Frontal cortex (tissue), 4 donors: ENCODE measurements at places on chromosomes 2 and 18.

GRCh38 chr2:71798266-71799012 lies 345.1 kb downstream of the DYSF start:
- no peak for DNase-seq

GRCh38 chr2:213232649-213233437 lies 51.4 kb upstream of the SPAG16 start:
- no peak for DNase-seq

- DNase-seq, result peak; percentile 50
Measured at GRCh38 chr18:48889115-48889941, 61.4 kb downstream of the SMAD7 start.

- no peak for DNase-seq
Measured at GRCh38 chr2:213247566-213247965, 36.7 kb upstream of the SPAG16 start.

DNA sequence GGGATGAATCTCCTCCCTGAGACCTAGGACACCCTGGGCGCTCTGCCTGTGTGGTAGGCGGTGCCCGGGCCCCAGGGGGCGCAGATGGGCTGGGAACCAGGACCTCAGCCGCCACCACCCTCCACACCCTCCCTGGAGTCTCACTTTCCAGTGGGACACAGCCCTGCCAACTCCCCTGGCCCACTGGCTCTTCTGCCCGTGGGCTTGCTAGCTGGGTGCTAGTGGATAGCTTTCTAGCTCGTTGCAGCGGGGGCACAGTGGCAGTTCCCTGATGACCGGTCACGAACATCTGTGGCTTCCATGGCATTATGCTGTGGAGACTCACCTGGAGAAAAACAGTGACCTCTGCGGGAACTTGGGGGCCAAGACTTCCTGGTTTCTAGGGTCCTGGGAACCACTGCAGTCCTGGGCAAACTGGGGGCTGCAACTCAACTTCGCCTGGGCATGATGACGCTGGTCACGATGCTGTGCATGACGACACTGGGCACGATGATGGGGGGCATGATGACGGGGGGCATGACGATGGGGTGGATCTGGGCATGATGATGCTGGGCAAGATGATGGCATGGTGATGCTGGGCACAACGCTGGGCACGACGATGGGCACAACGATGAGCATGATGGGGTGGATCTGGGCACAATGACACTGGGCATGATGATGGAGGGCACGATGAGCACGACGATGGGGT lies 31.0 kb upstream of the ALLC start:
- DNase-seq, result no peak

- DNase-seq, result no peak
Measured at GRCh38 chr2:200337621-200338020, 31.1 kb downstream of the SPATS2L start.

GRCh38 chr2:191318037-191318728 lies 73.0 kb downstream of the MYO1B start:
- no peak for DNase-seq

DNA sequence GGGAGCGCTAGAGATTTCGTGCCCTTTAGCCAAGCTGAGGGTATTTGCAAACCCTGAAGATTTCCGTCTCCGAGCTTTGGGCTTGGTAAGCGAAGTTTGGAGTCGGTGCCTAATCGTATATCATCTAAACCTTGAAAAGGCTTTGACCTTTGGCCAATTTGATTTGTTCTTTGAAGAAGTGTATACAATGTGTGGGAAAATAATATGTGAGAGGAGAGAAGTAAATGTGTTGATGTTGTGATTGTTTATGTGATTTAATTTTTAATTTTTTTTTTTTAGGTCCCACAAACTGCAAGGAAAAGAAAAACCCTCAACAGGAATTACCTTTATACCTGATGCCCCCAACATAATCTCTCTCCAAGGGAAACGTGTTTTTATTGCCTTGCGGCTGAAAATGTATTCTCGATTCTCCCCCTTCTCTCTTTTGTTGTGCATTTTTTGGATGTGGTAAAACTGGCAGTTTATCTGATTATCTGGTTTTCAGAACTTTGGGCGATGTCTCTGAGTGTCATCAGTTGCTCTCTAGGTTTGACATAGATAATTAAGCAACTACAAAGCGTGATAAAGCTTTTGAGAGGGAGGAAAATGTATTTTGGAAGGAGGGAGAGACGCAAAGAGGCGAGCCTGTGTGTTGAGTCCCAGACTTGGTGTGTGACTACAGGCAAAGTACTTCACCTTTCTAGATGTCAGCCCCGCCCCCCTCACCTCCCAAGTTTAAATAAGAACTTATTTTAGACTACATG lies 912 bp upstream of the FBXO11 start:
- DNase-seq, result no peak

DNA sequence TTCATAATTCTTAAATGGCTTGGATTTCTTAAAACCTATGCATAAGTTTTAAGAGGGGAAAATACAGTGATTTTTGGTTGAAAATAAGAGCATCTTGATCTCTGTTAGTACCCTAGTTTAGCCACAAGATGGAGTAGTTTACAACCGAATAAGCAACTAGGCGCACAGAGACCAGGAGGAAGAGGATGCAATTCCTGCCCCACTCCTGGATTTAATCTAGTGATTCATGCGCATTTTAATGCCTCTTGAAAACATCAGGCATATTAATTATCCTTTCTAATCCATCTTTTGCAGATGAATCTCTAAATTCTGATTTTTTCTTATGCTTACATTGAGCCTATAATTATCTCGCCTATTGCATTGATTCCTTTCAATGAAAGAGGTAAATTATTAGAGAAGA lies 76.7 kb downstream of the MRPS9 start:
- peak; percentile 62 for DNase-seq

- DNase-seq, result no peak
Measured at GRCh38 chr2:206045251-206045650, 40.7 kb downstream of the INO80D start.

GRCh38 chr2:110097506-110098220 lies 18.0 kb downstream of the MALL start:
- no peak for DNase-seq

- no peak for DNase-seq
Measured at GRCh38 chr2:54673501-54673998, 49.9 kb upstream of the EML6 start.

GRCh38 chr2:218569661-218570500 lies 1.2 kb downstream of the CNOT9 start:
- peak; percentile 19 for DNase-seq

GRCh38 chr2:229945975-229946374 lies 23.7 kb downstream of the FBXO36 start:
- no peak for DNase-seq

- DNase-seq, result no peak
Measured at GRCh38 chr2:71892896-71893295, 254.8 kb downstream of the CYP26B1 start.

DNA sequence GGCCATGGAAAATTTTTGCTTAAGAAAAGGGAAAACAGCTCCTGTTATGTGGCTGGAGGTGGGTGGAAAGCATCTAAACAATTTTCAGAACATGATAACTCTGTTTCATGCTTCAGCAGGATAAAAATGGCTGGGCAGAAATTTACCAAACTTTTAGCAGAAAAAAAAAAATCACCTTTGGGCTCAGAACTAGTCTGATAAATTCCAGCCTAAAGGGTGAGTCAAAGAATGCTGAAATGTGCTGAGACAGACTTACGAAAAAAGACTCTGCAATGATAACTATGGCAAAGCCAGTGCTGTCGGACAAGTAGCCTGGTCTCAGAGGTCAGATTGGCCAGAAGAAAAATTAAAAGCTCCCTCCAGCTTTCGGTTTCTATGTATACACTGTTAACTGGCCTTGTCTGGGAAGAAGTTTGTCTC lies 123.6 kb downstream of the LRATD1 start:
- DNase-seq, result no peak

- no peak for DNase-seq
Measured at GRCh38 chr2:12619975-12620374, 96.8 kb upstream of the TRIB2 start.

DNA sequence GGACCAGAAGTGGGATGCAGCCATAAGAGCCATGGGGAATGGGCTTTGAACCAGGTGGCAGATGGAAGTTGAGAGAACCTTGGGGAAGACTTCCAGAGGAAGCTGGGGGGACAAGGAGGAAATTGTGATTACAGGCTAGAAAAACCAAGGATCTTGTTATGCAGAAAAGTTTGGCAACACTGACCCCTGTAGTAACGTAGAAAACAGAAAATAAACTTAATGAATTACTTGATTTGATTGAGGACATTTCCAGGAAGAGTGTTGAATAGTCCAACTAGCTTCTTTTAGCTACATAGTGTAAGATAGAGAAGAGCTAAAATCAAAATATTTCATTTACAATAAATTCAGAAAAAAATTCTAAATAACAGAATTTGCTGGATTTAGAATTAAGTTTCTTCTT lies 91.9 kb upstream of the GPC1 start:
- DNase-seq, result no peak

- DNase-seq, result no peak
Measured at GRCh38 chr2:68425503-68425902, 41.6 kb downstream of the FBXO48 start.

DNA sequence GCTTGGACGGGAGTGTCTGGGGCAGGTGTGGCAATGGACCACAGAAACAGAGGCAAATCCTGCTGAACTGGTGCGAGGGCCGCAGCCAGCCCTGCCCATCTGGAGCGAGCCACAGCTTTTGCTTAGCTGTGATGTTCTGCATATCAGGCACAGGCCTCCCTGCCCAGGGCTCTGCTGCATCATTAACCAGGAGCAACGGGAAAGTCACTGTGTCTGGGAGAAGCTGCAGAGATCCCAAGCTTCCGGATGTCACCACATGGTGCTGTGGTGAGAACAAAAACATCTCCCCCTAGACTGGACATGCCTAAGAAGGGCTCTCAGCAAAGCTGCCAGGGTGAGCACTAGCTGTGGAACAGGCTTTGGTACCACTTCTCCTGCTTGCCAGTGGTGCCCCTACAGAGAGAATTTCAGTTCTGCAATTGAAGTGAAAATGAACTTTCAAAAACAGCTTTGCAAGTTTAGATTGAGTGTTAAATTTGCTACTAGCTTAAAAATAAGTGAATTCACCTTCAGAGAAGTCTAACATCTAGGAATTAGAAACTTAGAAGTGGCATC lies 172.9 kb upstream of the MYT1L start:
- DNase-seq, result no peak

DNA sequence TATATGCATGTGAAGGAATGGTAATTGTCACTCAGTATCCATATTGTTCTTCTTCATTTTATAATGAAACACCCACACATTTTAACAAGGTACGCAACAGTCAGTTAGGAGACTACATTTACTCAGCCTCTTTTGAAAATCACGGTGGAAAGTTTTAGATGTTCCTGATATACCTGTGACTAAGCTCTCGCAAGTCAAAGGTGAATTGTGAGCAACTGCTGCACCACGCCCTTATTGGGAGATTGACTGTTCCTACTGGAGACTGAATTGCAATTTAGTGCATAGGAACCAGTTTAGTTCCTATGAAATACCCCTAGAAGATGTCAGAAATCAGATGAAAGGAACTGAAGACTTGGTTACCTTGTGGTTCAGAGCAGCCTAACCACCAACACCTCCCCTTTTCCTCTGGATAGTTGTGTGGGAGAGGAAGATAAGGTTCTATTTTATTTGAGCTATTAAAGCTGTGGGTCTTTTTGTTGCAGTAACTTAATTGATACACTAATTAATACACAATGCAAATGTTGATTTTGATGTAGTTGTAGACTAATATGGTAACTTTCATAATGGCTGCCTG lies 1280.5 kb upstream of the CDH2 start:
- DNase-seq, result no peak

GRCh38 chr2:129611471-129611870 lies 368.0 kb upstream of the RAB6C start:
- no peak for DNase-seq

DNA sequence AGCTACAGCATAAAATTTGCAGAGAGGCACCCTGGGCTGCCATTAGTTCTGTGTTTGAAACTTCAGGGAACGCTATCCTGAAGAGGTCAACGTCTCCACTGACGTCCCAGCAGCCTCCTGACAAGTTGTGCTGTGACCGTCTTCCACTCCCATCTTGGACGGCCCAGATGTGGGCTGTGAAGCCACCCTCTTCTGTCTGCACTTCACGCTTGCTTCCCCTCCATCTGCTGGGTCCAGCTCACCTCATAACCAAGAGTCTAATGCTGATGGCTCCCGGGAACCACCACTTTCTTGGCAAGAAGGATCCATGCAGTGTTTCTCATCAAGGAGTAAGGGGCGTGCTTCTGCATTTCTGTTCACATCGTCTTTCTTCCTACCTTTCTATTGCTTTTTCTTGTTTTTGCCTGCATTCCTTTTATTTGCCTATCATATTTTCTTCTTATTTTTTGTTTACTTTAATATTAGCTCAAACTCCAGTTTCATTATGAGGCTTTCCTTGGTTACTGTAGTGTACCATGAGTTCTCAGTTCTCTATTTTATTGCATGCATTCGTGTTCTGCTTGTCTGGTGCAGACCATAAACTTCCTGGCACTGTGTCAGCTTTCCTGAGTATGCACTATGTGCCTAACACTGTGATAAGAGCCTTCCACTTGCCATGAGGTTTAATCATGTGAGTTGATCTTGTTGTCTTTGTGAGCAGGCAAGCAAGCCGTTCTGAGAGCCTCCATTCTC lies 631.8 kb upstream of the RAB6C start:
- no peak for DNase-seq

DNA sequence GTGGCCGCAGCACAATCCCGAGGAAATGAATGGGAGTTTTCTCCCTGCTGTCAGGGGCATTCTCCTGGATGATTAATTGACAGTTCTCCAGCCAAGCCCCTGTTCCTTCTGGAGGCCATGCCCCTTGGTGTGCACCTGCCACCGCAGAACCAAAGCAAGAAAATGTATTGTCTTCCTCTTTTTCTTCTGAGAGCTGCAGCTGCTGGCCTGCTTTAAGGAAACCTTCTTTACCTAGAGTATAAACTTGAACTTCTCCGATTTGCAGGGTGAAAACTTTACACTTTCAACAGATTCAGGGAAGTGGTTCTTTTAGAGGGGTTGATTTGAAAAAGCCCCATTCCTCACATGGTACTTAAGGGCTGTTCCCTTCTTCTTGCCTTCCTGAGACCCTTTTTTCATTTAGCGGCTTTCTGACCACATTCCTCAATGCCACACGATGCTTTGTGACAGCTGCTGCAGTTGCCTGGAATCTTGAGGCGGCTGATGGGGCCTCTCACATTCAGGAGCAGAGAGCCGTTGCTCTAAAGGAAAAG lies 402.8 kb downstream of the TXNL1 start:
- DNase-seq, result no peak

DNA sequence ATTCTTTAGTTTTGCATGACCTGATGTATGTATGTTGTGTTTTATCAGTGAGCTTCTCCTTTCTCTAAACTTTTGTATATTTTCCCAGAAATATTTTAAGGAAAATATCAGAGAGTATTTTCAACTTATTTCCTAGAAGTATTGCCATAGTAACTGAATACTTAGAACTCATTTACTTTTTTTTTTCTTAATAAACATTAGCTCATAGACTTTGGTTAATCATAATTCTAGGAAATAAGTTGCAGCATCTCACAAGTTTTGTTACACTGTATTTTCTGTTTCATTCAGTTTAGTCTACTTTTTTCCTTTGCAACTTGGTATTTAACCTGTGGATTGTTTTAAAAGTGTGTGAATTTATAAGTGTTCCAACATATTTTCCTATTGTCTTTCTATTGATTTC lies 27.5 kb downstream of the SMCHD1 start:
- DNase-seq, result no peak
